ENCODE measurements at places on chromosomes 3 and 15. TPM values are rescaled to one million over a fixed set of nuclear protein-coding genes. Genes with fewer than 3 reads are reported as not detected.

IQCF5 gene
- total RNA-seq = not detected

CACNA2D2 gene
- total RNA-seq = 0.78 TPM

HYAL1 gene
- total RNA-seq = not detected

FANCD2 gene
- 66.9 TPM for total RNA-seq

LHFPL4 gene
- total RNA-seq = not detected

Measured in activated CD8-positive, alpha-beta T cell treated with anti-CD3 and anti-CD28 coated beads, Interleukin-2, amount 10 ng/mL, durations not matched to agents 7 days and 5 days (primary cell).